PC-3 (cell line): ENCODE measurements at places on chromosomes 1 and 21. TPM values are rescaled to one million over a fixed set of nuclear protein-coding genes. Genes with fewer than 3 reads are reported as not detected.

DNA sequence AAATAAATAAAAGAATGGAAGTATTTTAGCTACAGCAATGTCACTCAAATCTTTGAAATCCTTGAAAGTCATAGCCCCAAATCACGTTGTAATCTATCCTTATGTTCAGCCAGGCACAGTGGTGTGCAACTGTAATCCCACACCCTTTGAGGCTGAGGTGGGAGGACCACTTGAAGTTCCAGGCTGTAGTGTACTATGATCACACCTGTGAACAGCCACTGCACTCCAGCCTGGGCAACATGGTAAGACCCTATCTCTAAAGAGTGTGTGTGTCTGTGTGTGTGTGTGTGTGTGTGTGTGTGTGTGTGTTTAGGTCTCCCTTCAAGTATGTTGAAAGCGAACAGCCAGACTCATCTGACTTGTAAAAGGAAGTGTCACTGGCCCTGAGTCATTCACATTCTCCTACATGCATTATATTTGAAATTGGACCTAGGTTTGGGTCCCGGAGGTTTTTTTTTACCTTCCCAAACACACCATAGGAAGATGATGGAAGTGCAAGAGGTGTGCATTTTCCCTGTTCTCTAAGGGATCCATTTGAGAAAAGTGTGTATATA is 50.1 kb downstream of the ZNF281 start:
- no peak overlapping the region for H3K4me3 ChIP-seq
- DNase-seq = peak; percentile 71
- no peak overlapping the region for H3K27ac ChIP-seq
- H3K4me1 ChIP-seq = peaks cover 28% of the 10 kb centered on the region

DNA sequence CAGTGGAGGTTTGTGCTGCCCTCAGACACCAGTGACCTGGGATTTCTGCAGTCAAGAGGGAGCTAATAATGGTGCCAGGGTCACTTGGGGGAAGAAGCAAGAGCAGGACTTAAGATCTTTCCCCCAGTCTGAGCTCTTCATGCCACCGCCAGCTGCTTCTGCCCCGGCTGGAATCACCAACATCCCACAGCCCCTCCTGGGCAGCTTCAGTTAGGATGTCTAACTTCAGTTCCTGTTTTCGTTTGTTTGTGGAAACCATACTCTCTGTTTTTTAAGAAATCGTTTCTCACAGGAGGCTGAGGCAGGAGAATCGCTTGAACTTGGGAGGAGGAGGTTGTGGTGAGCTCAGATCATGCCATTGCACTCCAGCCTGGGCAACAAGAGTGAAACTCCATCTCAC is 25.6 kb upstream of the PRDM2 start:
- H3K36me3 ChIP-seq = no peaks in the 10 kb centered on the region
- H3K27me3 ChIP-seq = no peaks in the 10 kb centered on the region
- no peak for DNase-seq
- no peak overlapping the region for H3K27ac ChIP-seq
- H3K4me3 ChIP-seq = no peak overlapping the region

- DNase-seq = peak; percentile 66
- H3K36me3 ChIP-seq = no peaks in the 10 kb centered on the region
- H3K27ac ChIP-seq = peak overlapping the region; percentile 97
- peak overlapping the region; percentile 29; the same call in 1 of the 2 replicates for H3K4me3 ChIP-seq
- H3K4me1 ChIP-seq = peaks cover 54% of the 10 kb centered on the region
Observed at GRCh38 chr21:36465478-36465877, 14.4 kb downstream of the CLDN14 start.

- DNase-seq = no peak
- H3K27me3 ChIP-seq = peaks cover 90% of the 10 kb centered on the region
- no peaks in the 10 kb centered on the region for H3K36me3 ChIP-seq
- H3K4me3 ChIP-seq = no peak overlapping the region
- no peak overlapping the region for H3K27ac ChIP-seq
- H3K4me1 ChIP-seq = no peaks in the 10 kb centered on the region
Observed at GRCh38 chr1:3019516-3020051, 1.7 kb upstream of the ACTRT2 start.

DNA sequence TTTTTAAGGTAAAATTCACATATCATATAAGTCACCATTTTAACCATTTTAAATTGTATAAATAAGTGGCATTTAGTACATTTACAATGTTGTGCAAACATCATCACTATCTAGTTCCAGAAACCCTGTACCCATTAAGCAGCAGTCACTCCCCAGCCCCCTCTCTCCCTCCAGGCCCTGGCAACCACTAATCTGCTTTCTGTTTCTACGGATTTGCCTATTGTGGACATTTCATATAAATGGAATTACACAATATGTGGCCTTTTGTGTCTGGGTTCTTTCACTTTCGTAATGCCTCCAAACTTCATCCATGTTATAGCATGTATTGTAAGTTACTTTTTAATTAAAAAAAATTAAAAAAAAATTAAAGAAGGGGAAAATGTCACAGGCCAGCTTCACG is 58.0 kb upstream of the RAB3GAP2 start:
- H3K27me3 ChIP-seq = no peaks in the 10 kb centered on the region
- no peak overlapping the region for H3K4me3 ChIP-seq
- H3K36me3 ChIP-seq = no peaks in the 10 kb centered on the region
- peaks cover 13% of the 10 kb centered on the region for H3K4me1 ChIP-seq
- no peak overlapping the region for H3K27ac ChIP-seq

GRCh38 chr1:236098267-236098666 is 33.4 kb upstream of the NID1 start:
- H3K36me3 ChIP-seq = peaks cover 3% of the 10 kb centered on the region; the same call in 1 of the 2 replicates
- H3K27me3 ChIP-seq = no peaks in the 10 kb centered on the region
- H3K4me1 ChIP-seq = no peaks in the 10 kb centered on the region
- H3K27ac ChIP-seq = no peak overlapping the region
- no peak overlapping the region for H3K4me3 ChIP-seq

- no peak overlapping the region for H3K4me3 ChIP-seq
- DNase-seq = no peak
- no peaks in the 10 kb centered on the region for H3K4me1 ChIP-seq
- H3K36me3 ChIP-seq = no peaks in the 10 kb centered on the region
- H3K27ac ChIP-seq = no peak overlapping the region
- H3K27me3 ChIP-seq = no peaks in the 10 kb centered on the region
Observed at GRCh38 chr1:105172788-105173187, 1423.1 kb downstream of the AMY1C start.

- H3K27me3 ChIP-seq = no peaks in the 10 kb centered on the region
- H3K36me3 ChIP-seq = no peaks in the 10 kb centered on the region
- peaks cover 3% of the 10 kb centered on the region for H3K4me1 ChIP-seq
- H3K27ac ChIP-seq = no peak overlapping the region
- H3K4me3 ChIP-seq = no peak overlapping the region
Observed at GRCh38 chr1:62113507-62113906, 81.1 kb upstream of the L1TD1 start.

DNA sequence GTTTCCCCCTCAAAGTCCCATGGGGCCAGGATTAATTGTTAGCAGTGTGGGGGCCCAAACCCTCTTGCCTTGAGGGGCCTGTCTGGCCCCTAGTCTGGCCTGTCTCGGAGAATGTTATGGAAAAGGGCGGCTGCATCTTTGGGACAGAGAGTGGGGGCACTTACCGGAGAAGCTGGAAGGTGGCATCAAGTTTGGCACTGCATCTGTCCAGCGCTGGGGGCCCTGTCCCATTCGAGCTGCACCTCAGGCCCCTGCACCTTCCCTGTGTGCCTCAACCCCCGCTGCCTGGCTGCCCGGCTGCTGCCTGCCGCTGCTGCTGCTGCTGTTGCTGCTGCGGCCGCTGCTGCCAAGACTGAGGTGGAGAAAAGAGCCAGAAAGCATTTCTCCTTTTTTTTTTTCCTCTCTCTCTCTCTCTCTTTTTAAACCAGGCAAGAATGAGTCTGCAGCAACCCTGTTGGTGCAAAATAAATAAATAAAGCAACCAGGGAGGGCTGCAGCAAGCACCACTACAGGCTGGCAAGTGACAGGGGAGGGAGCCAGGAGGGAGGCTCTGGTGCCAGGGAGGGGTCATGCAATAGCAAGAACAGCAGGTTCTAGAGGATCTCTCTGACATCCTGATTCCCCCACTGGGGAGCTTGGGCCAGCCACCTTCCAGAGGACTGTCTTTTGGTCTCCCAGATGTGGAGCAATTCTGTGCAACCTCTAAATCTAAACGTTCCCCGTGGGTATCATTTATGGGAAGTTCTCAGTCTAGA is at the start of gene LINGO4:
Gene LINGO4, minus strand, starts transcription at position 354 of the 755 bp plus-strand sequence. CDS start 2,715 bp downstream, outside the sequence.
- H3K27me3 ChIP-seq = peaks cover 19% of the 10 kb centered on the region
- no peaks in the 10 kb centered on the region for H3K4me1 ChIP-seq
- DNase-seq = no peak

- H3K4me3 ChIP-seq = peak overlapping the region; percentile 53
- H3K4me1 ChIP-seq = peaks cover 43% of the 10 kb centered on the region
- peak overlapping the region; percentile 90 for H3K27ac ChIP-seq
- DNase-seq = peak; percentile 51
Observed at GRCh38 chr1:207825719-207826556, 74.1 kb downstream of the CD46 start.

DNA sequence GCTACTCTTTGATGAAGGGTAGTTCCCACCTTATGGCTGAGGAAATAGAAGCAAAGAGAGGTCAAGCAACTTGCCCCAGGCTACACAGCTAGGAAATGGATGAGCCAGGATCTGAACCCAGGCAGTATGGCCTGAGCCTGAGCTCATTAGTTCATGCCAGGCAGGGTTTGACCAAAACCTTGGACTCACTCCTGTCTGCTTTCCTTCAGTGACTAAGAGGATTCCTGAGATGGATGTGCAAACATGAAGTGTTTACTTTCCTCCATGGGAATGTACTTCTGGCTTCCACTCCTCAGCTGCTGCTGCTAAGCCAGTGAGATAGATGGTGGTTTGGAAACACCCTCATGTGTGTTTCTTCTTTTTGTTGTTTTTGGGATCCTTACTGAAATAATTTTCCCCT is 35.1 kb upstream of the ERRFI1 start:
- no peaks in the 10 kb centered on the region for H3K36me3 ChIP-seq
- H3K27ac ChIP-seq = peak overlapping the region; percentile 99
- H3K27me3 ChIP-seq = no peaks in the 10 kb centered on the region

DNA sequence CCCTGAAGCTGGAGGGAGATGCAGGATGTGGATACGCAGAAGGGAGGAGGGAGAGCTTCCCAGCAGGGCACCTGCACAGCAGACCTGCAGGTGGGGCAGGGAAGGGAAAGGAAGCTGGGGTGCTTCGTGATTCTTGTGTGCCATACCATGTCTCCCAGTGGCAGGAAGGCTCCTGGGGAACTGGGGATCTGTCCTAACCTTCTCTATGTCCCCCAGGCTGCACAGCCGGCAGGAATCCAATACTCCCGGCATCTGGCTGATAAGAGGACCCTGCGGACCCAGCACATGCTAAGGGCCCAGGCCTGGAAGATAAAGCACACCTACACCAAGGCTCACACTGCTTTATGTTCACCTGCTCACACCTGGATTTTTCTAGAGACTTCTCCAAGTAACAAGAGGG is 79.4 kb downstream of the ITPKB start:
- no peak overlapping the region for H3K27ac ChIP-seq
- H3K36me3 ChIP-seq = no peaks in the 10 kb centered on the region
- H3K27me3 ChIP-seq = no peaks in the 10 kb centered on the region
- no peak for DNase-seq

- peaks cover 25% of the 10 kb centered on the region for H3K27me3 ChIP-seq
- no peak for DNase-seq
- no peaks in the 10 kb centered on the region for H3K4me1 ChIP-seq
- no peak overlapping the region for H3K4me3 ChIP-seq
- H3K27ac ChIP-seq = no peak overlapping the region
- H3K36me3 ChIP-seq = no peaks in the 10 kb centered on the region
Observed at GRCh38 chr1:223460566-223461189, 67.5 kb downstream of the CCDC185 start.

DNA sequence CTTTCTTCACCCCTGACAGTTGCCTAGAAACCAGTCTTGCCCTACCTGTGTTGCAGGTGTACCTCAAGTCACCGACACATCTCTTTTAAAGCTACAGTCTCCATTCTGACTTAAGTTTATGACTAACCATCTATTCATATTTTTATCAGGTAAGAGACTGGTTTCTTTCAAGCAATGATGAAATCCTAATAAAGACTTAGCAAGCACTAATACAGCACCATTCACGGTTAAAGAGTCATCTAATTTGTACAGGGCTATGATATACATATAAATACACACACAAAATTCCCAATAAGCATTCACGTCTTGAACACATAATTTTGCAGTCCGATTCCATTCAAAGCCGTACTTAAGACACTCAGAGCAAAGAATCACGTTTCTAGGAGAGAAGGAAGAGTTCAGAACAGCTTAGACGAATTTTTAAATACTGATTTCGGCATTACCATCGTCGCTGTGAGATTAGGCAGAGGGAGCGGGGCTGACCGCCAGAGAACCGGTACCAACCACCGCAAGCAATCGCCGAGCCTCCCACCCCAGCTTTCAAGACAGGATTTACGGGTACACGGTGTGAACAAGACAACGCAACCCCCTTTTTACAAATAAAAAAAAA is 943 bp downstream of the ERRFI1 start:
- peaks cover 64% of the 10 kb centered on the region for H3K4me1 ChIP-seq
- DNase-seq = peak; percentile 74
- no peaks in the 10 kb centered on the region for H3K27me3 ChIP-seq
- peak overlapping the region; percentile 68 for H3K27ac ChIP-seq

GRCh38 chr1:210689826-210690225 is 361.1 kb downstream of the HHAT start:
- no peaks in the 10 kb centered on the region for H3K36me3 ChIP-seq
- no peak overlapping the region for H3K27ac ChIP-seq
- H3K4me1 ChIP-seq = no peaks in the 10 kb centered on the region

GRCh38 chr1:162872981-162873380 is 12.0 kb upstream of the CCDC190 start:
- no peaks in the 10 kb centered on the region for H3K36me3 ChIP-seq
- no peak for DNase-seq
- peaks cover 26% of the 10 kb centered on the region for H3K4me1 ChIP-seq
- H3K27me3 ChIP-seq = no peaks in the 10 kb centered on the region

DNA sequence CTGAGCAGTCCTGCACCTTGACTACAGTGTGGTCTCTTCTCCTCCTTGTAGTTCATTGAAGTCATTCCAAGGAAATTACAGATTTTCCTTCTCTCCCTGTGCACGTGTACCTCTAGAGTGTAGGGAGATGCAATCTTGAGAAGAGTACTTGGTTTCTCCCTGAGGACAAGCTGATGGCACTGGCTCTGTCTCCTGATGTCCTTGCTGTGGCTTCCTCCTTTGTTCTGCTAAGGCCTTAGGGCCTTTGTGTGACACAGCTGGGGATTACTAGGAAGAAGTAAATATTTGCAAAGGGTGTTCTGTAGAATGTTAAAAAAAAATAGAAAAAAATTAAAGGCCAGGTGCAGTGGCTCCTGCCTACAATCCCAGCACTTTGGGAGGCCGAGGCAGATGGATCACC is 66.2 kb upstream of the APOBEC4 start:
- peak; percentile 43 for DNase-seq
- H3K27me3 ChIP-seq = no peaks in the 10 kb centered on the region
- H3K36me3 ChIP-seq = no peaks in the 10 kb centered on the region
- H3K4me1 ChIP-seq = peaks cover 4% of the 10 kb centered on the region; the same call in 1 of the 2 replicates
- H3K4me3 ChIP-seq = no peak overlapping the region

The TNFRSF4 gene
- 0.11 and 0.17 TPM in 2 replicates for total RNA-seq

The HPCAL4 gene
- 0.04 and 0.12 TPM in 2 replicates for total RNA-seq

The GIPC2 gene
- total RNA-seq = not detected in 2 replicates

The LCE1B gene
- not detected in 2 replicates for total RNA-seq

The APH1A gene
- 211 and 222 TPM in 2 replicates for total RNA-seq

The SLC1A7 gene
- 0.23 and 0.26 TPM in 2 replicates for total RNA-seq

The S100A10 gene
- 349 and 400 TPM in 2 replicates for total RNA-seq

The CLK2 gene
- 44.5 and 49.9 TPM in 2 replicates for total RNA-seq

The UBXN10 gene
- 0.12 TPM in 1 of 2 replicates, not detected in the other for total RNA-seq
